ENCODE measurements at places on chromosomes 12 and 14. TPM values are rescaled to one million over a fixed set of nuclear protein-coding genes. Genes with fewer than 3 reads are reported as not detected.
A peak's percentile ranks its signal among the peaks of the same experiment; 100 is the strongest.

Gene LMO3
- total RNA-seq, result 2.3 TPM

Gene RPS6KA5
- total RNA-seq, result 8.6 TPM

Gene PRB3
- not detected for total RNA-seq

Gene RAB15
- 27.0 TPM for total RNA-seq

DNA sequence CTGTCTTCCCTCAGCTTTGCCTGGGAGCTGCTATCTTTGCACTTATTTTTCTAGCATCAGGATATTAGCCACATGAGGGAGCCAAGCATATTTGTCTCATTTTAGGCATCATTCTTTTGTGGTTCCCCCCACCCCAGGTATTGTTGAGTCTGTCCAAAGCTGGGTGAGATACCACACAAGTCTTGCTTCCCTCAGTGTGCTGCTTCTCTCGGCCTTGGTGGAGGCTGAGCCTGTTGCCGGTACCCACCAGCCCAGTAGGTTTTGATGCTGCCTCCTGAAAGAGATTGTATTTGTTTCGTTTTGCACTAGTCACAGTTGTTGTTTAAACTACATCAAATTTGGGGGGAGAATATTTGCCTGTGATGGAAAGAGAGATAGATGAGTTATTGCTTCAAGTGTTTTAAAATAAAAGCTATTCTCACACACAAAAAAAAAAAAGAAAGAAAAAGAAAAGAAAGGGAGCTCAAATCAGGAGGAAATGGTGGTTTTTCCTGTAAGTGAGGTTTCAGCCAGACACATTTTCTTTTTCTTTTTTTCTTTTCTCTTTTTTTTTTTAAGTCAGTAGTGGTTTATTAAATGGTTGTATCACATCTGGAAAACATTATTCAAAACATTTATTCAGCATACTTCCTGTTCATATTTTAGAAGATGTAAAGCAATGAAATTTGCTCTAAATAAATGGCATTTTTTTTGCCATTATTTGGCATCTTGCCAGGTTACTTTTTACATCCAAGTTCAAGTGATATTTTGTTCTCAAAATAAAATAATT, 58.5 kb downstream of the SLC4A8 start:
- no peaks in the 10 kb centered on the region for H3K36me3 ChIP-seq
- no peak overlapping the region for H3K27ac ChIP-seq
- no peak for DNase-seq
- no peaks in the 10 kb centered on the region for H3K4me1 ChIP-seq
- H3K27me3 ChIP-seq, result no peaks in the 10 kb centered on the region

- no peak overlapping the region for H3K4me3 ChIP-seq
- DNase-seq, result no peak
- H3K27ac ChIP-seq, result no peak overlapping the region
- no peaks in the 10 kb centered on the region for H3K27me3 ChIP-seq
- peaks cover 84% of the 10 kb centered on the region for H3K36me3 ChIP-seq
Observed at GRCh38 chr12:108542320-108542719, 18.7 kb downstream of the SART3 start.

DNA sequence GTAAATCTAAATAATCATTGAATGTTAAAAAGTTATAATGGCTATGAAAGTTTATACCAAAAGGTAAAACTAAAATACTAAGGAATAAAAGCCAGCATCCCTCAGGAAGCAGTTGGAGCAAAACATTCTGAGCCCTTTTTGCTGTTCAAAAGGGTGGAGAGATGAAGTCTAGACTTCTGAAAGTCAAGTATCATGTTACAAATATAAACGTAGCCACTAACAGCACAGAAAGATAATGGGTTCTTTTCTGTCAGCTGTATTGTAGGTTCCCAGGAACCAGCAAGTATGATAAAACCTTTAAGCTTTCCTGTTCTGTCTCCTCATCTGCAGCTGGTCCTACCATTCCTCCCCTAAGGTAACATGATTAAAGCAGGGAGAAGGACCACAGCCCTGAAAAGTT, 16.4 kb upstream of the PLD4 start:
- no peak overlapping the region for H3K27ac ChIP-seq
- H3K4me3 ChIP-seq, result no peak overlapping the region
- H3K4me1 ChIP-seq, result no peaks in the 10 kb centered on the region
- H3K36me3 ChIP-seq, result no peaks in the 10 kb centered on the region

GRCh38 chr12:99059824-99060511, 414.9 kb downstream of the APAF1 start:
- DNase-seq, result peak; percentile 12
- no peaks in the 10 kb centered on the region for H3K4me1 ChIP-seq
- H3K4me3 ChIP-seq, result no peak overlapping the region
- no peak overlapping the region for H3K27ac ChIP-seq
- no peaks in the 10 kb centered on the region for H3K36me3 ChIP-seq

DNA sequence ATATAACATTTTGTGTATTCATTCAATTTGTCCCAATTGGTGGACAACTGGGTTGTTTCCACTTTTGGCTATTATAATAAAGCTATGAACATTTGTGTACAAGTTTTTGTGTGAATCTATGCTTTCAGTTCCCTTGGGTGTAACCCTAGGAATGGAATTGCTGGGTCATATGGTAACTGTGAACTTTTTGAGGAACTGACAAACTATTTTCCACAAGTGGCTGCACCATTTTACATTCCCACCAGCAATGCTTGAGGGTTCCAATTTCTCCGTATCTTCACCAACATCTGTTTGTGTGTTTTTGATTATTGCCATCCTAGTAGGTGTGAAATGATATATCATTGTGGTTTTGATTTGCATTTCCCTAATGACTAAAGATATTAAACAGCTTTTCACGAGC, 13.0 kb downstream of the LPCAT3 start:
- H3K36me3 ChIP-seq, result no peaks in the 10 kb centered on the region
- no peak overlapping the region for H3K4me3 ChIP-seq
- DNase-seq, result no peak

GRCh38 chr14:67240168-67240932, 885 bp upstream of the PALS1 start:
- DNase-seq, result peak; percentile 67
- no peaks in the 10 kb centered on the region for H3K36me3 ChIP-seq
- H3K4me3 ChIP-seq, result peak overlapping the region; percentile 81
- no peaks in the 10 kb centered on the region for H3K27me3 ChIP-seq
- H3K4me1 ChIP-seq, result peaks cover 30% of the 10 kb centered on the region
- peak overlapping the region; percentile 93 for H3K27ac ChIP-seq

DNA sequence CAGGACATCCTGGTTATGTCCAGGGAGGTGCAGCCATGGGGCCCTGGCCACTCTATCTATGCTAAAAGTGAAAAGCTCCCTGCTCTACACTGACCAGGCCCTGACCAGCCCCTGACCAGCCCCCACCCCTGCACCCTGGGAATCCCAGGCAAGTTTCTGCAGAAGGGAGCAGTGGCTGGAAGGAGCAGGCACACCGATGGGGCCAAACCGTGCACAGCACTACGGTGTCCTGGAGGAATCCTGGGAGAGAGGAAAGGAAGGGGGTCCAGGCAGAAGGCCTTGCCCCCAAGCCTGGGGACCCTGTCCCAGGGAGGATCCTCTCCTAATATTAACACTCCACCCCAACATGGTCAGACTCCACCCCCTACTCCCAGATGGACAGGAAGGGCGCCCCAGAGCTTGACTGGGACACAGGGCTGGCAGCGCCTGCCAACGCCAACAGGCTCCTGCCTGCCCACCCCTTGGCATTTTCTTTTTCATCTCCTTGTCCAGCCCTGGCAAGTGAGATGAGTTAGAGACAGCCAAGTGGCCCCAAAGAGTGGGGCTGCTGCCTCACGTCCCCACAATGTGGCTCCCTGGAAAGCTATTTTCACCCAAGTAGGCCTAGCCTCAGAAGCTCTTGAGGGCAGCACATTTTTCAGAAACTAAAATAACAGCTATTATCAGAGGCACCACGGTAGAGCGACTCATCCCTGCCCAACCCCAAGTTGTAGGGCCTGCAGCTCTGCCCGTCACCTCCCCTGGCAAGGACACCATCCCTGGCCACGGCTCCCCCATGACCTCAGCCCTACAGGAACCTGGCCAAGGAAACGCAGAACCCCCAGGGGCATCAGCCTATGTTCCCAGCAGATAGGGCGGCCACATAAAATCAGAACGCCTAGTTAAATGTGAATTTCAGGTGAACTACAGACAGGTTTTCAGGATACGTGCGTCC, 82.6 kb downstream of the SCARB1 start:
- H3K4me1 ChIP-seq, result peaks cover 6% of the 10 kb centered on the region
- H3K27ac ChIP-seq, result no peak overlapping the region
- no peak overlapping the region for H3K4me3 ChIP-seq
- H3K27me3 ChIP-seq, result no peaks in the 10 kb centered on the region
- H3K36me3 ChIP-seq, result peaks cover 11% of the 10 kb centered on the region
- no peak for DNase-seq

- no peak overlapping the region for H3K4me3 ChIP-seq
- no peaks in the 10 kb centered on the region for H3K27me3 ChIP-seq
- H3K27ac ChIP-seq, result no peak overlapping the region
Observed at GRCh38 chr14:73943083-73943482, 6.8 kb downstream of the FAM161B start.

DNA sequence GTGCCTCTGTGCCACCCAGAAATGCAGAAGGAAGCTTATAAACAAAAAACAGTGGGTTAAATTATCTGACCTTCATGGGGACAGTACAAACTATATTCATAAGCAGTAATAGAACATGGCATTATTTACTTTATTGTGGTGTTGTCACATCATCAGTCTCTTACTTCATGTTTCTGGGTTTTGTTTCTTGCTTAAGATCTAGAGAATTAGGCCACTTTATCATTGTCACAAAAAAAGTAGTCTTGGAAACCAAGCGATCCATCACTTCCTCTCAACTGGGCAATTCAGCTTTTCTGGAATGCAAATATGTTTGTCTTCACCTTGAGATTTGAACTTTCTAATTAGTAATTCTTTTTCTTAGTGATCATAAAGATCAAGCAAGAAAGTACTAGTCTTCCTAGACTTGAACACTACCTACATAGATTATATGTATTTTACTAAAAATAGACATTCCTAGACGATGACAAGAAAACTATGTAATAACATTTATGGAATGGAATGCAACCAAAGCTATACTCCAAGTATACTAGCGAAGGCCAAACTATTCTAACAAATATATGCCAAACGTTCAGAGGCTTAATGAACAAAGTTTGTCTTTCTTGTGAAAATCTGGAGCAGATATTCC, 363.4 kb downstream of the DAD1 start:
- peak overlapping the region; percentile 14 for H3K4me3 ChIP-seq
- H3K4me1 ChIP-seq, result peaks cover 16% of the 10 kb centered on the region
- H3K27ac ChIP-seq, result no peak overlapping the region
- peak; percentile 62 for DNase-seq
- no peaks in the 10 kb centered on the region for H3K27me3 ChIP-seq

DNA sequence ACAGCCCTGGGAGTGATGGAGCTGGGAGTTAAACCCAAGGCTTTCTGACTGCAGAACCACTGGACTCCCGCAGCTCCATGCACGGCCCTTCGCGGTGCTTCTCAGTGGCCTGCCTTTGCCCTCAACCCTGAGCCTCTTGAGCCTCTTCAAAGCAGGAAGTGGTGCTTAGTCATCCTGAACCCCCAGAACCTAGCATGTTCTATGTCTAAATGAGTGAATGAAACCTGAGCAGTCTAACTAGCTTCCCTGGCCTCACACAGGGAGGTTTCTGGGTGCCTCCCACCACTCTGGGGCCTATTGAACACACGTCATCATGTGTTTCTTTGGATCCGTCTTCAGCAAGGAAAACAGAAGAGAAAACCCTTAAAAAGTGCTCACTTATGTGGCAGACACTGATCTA, 117.9 kb upstream of the SFSWAP start:
- no peaks in the 10 kb centered on the region for H3K4me1 ChIP-seq
- no peak overlapping the region for H3K4me3 ChIP-seq
- H3K27ac ChIP-seq, result no peak overlapping the region
- DNase-seq, result no peak

- H3K4me3 ChIP-seq, result no peak overlapping the region
- no peaks in the 10 kb centered on the region for H3K36me3 ChIP-seq
- no peak overlapping the region for H3K27ac ChIP-seq
- H3K27me3 ChIP-seq, result no peaks in the 10 kb centered on the region
- peaks cover 7% of the 10 kb centered on the region for H3K4me1 ChIP-seq
Observed at GRCh38 chr12:97513950-97514349, 51.3 kb downstream of the RMST start.

DNA sequence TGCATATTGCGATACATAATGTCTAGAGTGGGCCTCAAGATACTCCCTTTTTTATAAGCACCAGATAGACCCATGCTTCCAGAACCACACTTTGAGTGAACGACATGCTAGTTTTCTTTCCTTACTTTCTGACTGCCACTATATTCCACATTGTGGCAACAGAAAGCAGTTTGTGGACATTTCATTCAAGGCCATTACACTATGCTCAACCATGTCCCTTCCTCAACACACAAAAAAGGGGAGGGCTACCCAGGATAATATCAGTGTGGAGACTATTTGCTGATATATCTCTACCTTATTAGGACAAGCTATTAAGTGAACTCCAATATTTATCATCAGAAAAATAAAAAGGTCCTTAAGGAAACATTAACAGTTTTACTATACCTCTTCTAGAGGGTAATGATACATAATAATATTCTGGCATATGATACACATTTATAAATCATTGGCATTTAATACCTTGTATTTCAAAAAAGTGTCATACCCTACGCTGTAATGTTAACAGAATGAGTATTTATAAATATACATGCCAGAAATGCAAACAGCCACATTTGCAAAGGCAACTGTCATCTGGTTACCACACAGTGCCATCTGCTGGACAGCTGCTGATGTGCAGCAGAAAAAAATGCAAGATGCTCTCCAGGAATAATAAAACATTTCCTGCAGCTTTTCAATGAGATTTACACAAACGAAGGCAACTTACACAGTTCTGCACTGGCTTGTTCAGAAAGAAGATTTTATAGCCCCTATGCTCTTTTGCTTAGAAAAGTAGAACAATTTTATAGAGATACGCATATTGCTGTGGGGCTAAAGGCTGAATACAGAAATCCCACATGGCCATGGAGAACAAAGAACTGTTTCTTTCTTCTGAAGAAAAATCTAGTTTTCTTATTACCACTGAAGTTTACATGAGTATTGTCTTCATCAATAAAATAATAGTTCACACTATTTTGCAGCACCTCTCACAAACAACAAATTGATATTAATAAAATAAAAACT, 182.2 kb upstream of the GRIP1 start:
- no peaks in the 10 kb centered on the region for H3K36me3 ChIP-seq
- no peak overlapping the region for H3K27ac ChIP-seq
- H3K4me3 ChIP-seq, result no peak overlapping the region

DNA sequence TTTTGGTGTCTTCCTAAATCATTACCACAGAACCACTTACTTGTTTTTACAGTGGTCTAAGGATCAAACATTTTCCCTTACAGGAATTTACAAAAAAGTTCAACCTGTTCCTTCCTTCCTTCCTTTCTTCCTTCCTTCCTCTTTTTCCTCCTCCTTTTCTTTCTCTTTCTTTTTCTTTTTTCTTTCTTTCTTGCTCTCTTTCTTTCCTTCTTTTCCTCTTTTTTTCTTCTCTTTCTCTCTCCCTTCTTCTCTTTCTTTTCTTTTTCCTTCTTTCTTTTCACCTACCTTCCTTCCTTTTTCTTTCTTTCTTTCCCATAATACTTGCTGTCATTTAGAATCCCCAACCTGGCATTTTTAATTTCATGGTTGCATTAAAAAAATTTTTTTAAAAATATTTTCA, 59.2 kb upstream of the PPP4R3A start:
- H3K27me3 ChIP-seq, result no peaks in the 10 kb centered on the region
- H3K27ac ChIP-seq, result no peak overlapping the region
- no peaks in the 10 kb centered on the region for H3K36me3 ChIP-seq

All from PC-3 (cell line).